ENCODE measurements at places on chromosomes 7 and 10.

DNA sequence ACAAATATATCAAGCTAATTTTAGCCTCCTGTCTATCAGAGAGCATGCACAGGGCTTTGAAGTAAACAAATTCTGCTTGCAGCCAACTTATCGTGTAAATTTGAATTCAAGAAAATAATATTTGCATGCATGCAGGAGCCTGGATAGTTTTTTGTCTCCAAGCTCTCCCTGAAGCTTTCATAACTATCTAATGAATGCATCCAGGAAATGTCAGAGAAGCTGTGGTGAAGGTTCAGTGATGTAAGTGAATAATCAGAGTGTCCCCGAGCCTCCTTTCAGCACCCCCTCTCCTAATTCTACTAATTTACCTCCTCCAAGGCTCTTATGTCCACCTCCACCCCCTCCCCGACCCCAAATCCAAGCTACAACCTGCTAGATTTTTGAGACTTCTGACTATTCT is 172.0 kb upstream of the ZNF32 start:
- DNase-seq = peak; percentile 22

GRCh38 chr7:29898301-29898700 is 91.3 kb downstream of the SCRN1 start:
- DNase-seq = no peak

GRCh38 chr7:40341836-40342235 is 207.0 kb downstream of the SUGCT start:
- no peak for DNase-seq

- no peak for DNase-seq
Measured at GRCh38 chr10:107915215-107915610, 750.7 kb upstream of the SORCS1 start.

DNA sequence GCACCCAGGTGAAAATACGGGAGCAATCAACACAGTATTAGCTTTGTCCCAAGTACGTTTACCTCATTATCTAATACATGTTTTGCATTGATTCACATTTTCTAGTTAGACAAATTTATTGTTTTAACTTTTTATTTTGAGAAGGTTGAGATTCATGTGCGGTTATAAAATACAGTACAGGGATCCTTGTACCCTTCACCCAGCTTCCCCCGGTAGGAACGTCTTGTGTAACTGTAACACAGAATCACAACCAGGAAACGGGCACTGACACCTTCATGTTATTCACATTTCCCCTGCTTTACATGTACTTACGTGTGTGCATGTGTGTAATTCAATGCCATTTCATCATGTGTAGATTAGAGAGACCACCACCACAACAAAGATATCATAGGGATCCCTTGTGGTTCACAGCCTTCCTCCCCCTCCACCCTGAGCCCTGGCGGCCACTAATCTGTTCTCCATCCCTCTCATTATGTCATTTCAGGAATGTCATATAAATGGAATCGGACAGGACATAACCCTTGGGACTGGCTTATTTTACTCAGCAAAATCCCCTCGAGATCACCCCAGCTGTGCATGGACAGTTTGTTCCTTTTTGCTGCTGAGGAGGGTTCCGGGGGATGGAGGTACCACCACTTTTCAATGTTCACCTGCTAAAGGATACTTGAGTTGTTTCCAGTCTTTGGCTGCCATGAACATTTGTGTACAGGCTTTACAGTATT is 46.5 kb upstream of the C10orf71 start:
- no peak for DNase-seq

DNA sequence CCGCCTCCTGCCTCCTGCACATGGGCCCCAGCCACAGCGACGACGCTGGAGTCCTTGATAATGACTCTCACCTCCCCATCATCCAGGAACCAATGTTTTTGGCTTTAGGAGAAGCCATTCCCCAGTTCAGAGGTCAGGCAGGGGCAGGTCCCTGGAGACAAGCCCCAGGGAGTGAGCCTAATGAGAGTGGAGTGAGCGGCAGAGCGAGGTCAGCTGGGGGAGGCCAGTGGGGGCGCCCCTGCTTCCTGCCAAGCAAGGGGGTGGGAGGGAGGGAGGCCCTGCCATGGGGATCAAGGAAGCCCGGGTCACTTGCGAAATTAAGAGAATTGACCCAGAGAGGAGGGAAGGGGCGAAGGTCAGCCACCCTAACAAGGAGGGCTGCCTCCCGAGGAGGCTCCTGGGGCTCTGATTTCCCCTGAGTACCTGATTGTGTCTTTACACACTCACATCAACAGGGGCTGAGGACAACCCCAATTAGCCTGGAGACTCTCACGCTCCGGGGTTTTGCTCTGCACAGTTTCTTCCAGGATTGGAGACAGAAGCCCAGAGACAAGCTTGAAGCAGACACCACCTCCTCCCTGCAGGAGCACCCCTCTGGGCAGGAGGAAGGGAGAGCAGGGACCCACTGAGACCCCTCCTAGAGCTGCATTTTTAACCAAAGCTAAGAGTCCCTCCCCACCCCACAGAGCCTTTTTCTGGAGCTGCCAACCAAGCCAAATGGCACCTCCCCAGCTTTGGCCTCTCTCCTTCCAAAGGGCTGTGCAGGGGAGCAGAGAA is 112.1 kb downstream of the COL13A1 start:
- DNase-seq = no peak

- peak; percentile 1 for DNase-seq
Measured at GRCh38 chr7:664997-665735, 61.3 kb upstream of the DNAAF5 start.

DNA sequence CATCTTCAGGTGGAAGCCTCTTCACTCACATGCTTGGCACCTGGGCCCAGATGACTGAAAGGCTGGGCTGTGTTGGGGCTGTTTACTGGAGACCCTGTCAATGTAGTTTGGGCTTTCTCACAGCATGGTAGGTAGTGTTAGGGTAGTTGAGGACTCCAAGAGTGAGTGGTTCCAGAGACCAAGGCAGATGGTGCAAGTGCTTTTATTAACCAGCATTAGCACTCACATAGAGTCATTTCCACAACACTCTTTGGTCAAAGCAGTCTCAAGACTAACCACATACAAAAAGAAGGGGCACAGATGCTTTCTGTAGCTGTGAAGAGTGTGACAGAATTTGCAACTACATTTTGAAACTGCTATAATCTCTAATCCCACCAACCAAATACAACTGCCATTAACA is 135.0 kb downstream of the RTKN2 start:
- DNase-seq = no peak

DNA sequence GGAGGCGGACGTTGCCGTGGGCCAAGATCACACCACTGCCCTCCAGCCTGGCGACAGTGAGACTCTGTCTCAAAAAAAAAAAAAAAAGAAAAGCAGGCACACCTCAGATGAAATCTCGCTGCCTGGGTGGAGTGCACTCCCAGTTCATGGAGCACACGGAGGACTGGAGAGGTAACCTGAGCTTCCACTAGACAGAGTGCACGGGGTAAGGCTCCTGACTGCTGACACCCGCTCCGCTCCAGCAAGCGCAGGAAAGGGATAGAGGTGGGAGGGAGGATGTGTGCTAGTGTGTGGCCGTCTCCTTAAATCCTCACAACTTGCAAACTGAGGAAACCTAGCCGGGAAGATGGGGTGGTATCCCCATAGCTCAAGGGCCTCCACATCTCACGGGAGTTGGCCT is 50.8 kb downstream of the FAM53B start:
- DNase-seq = no peak

DNA sequence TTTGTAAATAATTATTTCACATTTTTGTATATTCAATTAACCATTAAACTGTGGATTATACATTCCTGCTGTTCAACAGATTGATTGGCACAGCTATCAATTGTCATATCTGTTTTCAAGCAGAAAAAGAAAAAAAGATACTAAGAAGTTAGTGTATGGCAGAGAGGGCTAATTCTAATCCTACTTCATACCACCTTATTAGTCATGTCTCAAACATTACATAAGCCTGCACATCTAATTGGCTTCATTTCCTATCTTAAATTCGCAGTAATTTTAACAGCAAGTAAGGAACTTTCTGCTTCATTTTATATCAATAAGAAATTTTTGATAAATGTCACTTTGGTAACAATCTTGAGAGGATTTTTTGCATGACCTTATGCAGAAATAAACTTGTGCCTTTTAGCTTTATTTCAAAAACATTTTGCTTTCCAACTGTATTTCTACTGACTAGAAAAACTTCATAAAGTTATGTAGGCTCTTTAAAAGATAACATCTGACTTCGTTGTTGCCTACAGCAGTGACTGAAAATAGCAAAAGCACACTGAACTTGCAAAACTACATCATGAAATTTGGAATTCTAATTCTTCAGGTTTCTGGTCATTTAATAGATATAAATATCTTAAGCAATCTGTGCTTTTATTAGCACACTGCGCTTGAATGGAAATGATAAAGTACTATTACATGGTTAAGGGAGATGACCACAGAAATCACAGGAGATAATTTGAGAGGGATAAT is 111.5 kb downstream of the SEMA3C start:
- no peak for DNase-seq

DNA sequence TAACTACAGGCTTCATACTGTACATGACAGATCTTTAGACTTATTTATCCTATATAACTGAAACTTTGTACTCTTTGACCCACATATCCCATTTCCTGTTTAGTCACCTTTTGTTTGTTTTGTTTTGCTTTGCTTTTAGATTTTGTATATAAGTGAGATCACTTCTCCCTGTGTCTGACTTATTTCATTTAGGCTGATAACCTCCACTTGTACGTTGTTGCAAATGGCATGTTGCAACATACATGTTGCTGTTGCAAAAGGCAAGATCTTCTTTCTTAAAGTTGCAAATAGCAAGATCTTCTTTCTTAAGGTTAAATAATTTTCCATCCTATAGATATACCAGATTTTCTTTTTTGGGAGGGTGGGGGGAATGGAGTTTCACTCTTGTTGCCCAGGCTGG is 341.5 kb downstream of the OTUD1 start:
- DNase-seq = no peak

GRCh38 chr7:37105762-37106161 is 342.9 kb downstream of the ELMO1 start:
- no peak for DNase-seq

DNA sequence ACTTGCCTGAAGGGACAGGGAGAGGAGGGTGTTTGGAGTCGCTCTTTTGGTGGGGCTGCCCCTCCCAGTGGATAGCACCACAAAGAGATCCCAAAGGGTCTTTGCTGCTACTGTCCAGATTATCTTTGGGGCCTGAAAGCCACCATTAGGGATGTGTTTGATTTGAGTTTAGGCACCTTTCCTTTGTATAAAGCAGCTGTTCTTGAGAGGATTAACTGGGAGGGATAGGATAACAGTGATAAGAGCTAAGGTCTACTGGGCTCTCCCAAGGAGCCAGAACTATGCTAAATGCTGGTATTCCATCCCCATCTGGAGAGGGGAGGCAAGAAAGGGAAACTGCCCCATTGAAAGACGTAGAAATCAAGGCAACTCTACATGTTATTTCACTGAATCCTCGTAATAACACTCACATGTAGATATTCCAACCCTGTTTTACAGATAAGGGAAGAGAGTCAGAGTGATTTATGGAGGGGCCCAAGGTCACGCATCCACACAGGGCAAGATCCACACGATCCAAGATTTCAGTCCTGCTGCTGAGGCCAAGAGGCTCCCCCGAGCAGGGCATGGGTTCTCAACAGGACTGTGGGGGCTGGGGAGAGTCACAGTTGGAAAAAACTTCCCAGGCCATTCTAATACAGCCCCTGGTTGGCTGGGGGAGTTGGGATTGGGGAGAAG is 11.1 kb upstream of the TCF7L2 start:
- no peak for DNase-seq

GRCh38 chr10:36464291-36464690 is 661.1 kb upstream of the ANKRD30A start:
- DNase-seq = no peak

DNA sequence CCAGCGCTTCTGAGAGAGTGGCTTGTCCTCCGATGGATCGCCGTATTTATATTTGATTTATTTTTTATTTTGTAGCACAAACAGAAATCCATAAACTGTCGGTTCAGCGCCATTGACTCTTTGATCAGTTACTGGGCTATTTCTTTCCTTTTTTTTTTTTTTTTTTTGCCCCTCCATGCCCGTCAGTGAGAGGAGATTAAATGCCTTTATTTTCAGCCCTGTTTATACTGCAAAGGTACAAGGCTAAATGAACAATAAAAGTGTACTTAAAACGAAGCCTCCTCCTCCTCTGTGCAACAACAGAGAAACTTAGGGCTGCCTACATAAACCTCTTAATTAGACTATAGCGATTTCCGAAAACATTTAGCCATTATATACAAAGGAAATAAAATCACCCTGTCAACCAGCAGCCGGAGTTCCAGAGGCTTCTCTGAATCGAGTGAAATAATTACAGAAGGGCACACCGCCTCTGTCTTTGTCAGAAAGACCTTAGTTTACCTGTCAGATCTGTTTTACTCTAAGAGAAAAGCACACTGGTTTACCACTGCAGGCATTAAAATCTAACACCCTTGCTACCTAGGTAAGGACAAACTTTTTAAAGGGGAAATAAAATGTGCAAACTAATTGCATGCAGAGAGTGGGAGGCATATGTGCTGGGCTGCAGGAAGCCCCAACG is 3.5 kb downstream of the EBF3 start:
- no peak for DNase-seq

GRCh38 chr7:131098527-131098926 is 229.1 kb upstream of the MKLN1 start:
- no peak for DNase-seq

GRCh38 chr10:124722798-124723783 is 21.1 kb downstream of the FAM53B start:
- no peak for DNase-seq

- DNase-seq = no peak
Measured at GRCh38 chr10:50497758-50498157, 126.0 kb downstream of the SGMS1 start.

- DNase-seq = no peak
Measured at GRCh38 chr10:96532523-96532922, 18.8 kb upstream of the TLL2 start.

GRCh38 chr7:75979759-75980429 is 14.5 kb downstream of the TMEM120A start:
- DNase-seq = no peak

- DNase-seq = no peak
Measured at GRCh38 chr7:41699516-41699915, 3.4 kb downstream of the INHBA start.

- peak; percentile 69 for DNase-seq
Measured at GRCh38 chr10:61903928-61904344, 2.4 kb downstream of the ARID5B start.

DNA sequence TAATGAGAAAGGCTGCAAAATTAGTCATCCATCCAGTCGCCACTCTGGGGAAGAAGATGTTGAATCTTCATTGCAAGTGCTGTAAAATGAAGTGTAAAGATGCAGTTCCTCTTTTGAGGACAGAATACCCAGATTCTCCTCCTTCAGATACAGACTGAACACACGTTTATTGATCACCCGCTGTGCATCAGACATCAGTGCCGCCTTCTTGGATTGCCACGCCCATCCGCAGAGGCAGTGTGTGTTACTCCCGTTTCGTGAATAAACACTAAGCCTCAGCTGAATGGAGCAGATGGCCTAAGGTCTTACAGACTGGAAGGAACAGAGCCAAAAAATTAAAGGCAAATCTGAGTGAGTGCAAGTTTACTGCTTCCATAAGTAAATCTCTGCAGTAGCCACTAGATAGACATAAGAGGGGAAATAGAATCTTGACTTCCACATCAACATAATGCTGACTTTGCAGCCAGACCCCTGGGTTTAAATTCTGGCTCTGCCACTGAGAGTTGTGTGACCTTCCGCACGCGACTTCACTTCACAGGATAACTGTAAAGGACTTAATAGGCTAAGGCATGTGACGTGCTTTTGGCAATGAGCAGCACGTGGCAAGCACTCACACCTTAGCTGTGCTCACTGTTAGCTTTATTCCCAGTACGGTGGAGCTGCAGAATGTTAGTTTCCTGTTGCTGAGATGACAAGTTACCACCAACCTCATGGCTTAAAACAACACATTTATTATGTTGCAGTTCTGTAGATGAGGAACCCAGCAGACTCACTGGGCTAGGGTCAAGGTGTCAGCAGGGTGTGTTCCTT is 285.9 kb downstream of the CELF2 start:
- DNase-seq = no peak

GRCh38 chr7:66869660-66870450 is 51.2 kb upstream of the TMEM248 start:
- DNase-seq = peak; percentile 14
